ENCODE measurements at places on chromosomes 3 and 15.

DNA sequence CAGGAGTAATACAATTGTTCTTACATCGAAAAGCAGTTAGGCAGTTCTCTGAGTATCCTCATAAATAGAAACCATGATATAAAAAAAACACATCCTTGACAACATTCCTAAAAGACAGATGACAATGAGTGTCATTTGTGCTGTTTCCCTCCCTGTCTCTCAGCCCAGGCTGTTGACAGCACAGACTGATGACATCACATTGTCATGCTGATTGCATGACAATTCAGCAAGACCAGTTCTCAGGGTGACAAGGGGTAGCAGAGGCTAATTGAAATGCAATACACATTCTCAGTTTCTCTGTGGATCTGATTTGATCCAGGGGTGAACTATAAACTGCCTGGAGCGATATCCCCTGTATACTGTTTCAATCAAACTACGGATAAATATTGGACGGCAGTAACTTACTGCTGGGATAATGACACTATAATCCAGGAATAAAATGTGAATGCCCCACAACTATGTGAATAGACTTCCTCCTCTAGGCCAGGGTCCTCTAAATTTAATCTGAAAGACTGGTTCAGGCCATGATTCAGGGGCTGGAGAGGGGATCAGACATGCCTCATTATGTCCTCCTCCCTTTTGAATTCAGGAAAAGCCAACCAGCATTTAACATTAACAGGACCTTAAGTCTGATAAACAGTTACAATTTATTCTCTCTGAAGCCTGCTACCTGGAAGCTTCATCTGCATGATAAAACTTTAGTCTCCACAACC, 16.7 kb upstream of the EIF1B start:
- DNase-seq: no peak

DNA sequence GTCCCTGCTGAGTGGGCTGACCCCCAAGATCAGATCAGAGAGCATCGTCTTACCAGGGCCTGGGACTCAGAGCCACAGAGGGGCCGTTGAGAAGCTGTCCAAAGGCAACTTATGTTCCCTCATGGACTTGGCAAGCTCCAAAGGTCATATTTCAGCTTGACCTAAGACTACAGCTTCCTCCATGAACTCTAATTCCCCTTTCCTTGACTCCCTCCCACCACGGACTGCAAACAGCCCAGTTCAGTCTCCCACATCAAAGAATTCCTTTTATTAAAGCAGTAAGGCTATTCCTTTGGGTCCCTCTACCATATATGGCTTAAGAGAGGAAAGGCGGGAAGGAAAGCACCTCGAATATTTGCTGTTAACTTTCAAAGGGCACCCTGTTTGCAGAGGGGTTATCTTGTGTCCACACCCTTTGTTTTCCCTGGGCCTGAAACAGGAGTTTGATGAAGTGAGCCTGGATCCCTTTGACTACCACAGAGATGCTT, 146.1 kb upstream of the THBS1 start:
- DNase-seq: no peak

GRCh38 chr3:123331651-123332050, 117.2 kb downstream of the ADCY5 start:
- no peak for DNase-seq

DNA sequence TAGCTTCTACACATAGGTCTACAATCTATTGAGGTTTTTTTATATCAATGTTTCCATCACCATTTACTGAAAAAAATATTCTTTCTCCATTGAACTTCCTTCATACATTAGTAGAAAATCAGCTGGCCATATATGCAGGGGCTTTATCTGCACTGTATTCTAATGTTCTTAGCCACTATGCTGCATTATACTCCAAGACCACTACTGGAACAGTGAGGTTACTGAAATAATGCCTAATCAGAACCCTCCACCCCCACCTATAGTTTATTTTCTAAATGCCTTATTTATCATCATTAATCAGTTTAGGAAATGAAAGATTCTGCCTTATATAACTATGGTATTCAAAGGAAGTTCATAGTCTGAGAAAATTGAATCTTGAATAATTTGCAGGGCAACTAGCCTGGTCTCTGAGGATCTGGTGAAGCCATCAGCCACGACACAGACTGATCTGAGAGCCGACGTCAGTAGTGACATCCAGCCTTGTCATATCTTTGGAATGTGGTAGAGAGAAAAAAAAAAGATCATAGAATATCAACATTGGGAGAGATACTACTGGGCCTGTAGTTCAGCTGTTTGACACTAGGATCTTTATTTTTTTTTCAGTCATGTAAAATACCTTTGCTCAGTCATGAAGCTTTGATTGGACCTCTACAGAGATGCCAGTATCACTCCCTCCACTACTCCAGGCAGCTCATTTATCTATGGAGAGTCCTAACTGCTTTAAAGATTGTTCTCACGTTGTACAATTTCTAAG, 66.6 kb downstream of the P3H2 start:
- DNase-seq: no peak

- no peak for DNase-seq
Measured at GRCh38 chr3:20225769-20226168, 39.8 kb upstream of the SGO1 start.

DNA sequence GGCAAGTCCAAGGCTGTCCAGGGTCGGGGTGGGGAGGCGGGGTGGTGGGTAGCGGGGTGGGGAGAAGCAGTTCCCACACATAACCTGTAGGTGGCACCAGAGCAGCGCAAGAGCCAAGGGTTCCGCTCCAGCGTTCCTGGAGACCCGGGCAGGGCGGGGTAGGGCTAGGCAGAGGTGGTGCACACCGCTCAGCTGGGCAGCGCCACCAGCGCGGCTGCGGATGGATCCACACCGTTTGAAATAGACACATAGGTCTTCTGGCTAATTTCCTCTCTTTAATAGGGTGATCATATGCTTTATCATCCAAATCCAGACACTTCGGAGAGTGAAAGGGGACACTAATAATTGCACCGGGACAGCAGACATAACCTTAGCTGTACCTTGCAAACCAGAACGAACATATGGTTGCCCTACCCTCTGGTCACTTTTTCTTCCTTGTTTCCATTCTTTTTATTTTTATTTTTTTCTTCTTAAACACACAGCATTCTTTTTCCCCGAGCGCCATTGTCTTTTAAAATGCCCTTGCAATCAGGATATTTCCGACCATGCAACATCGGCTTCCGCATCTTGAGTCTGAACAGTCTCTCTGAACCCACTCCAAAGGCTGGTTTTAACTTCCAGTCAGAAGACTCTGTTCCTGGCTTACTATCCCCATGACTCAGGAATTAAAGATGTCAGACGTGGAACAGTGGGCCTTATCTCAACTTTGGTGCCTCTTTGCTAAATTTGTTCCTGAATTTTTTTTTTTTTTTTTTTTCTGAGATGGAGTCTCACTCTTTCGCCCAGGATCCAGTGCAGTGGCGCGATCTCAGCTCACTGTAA, 12.5 kb upstream of the ZSCAN2 start:
- DNase-seq: peak; percentile 83

DNA sequence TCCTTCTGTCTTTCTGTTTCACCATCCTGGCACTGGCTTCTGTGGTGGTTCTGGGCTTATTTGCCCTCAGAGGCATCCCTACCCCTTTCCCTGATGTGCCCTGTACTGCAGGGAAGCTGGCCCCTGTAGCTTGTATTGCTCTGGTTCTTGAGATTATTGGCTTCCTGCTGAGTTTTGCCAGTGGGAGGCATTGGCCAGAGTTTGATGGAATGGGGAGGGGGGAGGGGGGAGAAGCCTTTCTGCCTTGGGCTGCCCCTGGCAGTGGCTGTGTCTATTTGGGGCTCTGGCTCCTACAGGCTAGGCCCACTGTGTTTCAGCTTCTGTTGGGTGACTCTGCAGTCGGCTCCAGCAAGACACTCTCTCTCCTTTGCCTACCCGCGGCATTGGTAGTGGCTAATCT, 41.6 kb upstream of the SEMA6D start:
- no peak for DNase-seq

DNA sequence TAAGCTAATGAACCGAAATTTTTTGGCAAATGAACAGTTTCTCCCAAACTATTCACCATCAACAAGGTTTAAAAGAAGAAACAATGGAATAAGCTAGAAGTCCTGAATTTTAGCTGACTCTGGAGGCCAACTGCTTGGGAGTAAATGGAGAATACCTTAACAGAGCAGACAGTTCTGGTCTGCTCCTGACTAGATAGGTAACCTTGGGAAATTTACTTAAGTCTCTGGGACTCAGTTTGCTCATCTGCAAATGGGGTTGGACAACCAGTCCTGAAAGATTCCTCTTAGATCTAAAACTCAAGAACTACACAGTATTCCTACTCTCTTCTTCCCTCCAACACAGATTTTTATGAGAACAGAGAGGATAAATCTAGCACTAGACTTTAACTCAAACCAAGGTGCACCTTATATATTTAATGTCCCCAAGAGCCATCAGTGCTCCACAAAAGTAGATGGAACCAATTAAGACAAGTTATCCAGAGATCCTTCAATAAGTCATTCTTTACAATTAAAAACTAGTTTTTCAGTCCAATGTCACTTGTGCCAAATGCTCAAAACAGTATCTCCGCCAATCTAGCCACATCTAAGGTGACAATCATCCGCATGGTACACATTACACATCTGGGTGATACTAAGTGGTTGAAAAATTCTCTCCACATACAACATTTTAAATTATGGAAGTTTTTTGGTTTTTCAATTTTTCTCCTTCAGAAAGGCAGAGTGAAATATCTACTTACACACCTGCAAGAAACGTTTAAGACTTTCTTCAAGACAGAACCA, 1.5 kb downstream of the RHOA start:
- no peak for DNase-seq

Data from stimulated activated CD4-positive, alpha-beta T cell treated with anti-CD3 and anti-CD28 coated beads, Interleukin-4, amount 100 ng/mL, for 1 hour (primary cell).